Activated naive CD8-positive, alpha-beta T cell treated with anti-CD3 and anti-CD28 coated beads for 36 hours (primary cell): ENCODE measurements at places on chromosomes 4 and X. TPM values are rescaled to one million over a fixed set of nuclear protein-coding genes. Genes with fewer than 3 reads are reported as not detected.

DNA sequence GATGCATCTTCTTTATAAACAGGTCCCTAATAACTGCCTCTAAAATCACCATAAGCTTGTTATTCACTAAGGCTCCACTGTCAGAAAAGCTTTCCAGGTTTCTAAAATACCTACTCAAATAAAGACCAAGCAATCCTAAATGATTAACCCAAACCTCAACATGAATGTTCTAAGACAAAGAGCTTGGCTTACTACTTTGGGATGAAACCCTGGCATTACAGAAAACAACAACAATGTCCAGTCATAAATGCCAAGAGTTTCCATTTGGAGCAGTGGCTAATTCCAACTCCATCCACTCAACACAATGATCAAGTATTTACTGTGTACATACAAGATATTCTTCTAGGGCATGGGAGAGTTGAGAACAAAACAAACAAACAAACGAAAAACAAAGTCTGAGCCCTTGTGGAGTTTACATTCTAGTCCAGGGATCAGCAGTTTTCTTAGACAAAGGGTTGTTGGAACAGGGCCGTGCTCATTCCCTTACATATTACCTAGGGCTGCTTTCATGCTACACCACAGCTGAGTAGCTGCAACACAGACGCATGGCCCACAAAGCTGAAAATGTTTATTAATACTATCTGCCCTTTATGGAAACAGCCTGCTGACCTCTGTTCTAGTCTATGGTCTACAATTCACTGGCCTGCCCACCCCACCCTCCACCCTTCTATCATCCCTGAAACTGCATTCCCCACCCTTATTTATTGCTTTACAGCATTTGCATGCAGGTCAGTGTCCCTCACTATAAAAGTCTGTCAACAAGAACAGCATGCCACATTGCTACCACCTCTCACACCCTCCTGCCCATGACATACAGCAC is 23.7 kb downstream of the ABCG2 start:
- no peak for DNase-seq

The EDA gene
- 1.3 TPM for total RNA-seq

The CWH43 gene
- total RNA-seq = not detected

The CCDC149 gene
- not detected for total RNA-seq

The EFHC2 gene
- total RNA-seq = 0.34 TPM
